Right renal pelvis (tissue), 4 donors: ENCODE measurements at places on chromosomes 6 and 20. TPM values are rescaled to one million over a fixed set of nuclear protein-coding genes. Genes with fewer than 3 reads are reported as not detected.

The MAS1 gene
- 0.03 TPM for polyA plus RNA-seq

The MAK gene
- 1.6 TPM for polyA plus RNA-seq

The PI3 gene
- not detected for polyA plus RNA-seq

- DNase-seq: no peak
These were observed 190.8 kb upstream of the MYLIP start for GRCh38 chr6:15938107-15938506.

DNA sequence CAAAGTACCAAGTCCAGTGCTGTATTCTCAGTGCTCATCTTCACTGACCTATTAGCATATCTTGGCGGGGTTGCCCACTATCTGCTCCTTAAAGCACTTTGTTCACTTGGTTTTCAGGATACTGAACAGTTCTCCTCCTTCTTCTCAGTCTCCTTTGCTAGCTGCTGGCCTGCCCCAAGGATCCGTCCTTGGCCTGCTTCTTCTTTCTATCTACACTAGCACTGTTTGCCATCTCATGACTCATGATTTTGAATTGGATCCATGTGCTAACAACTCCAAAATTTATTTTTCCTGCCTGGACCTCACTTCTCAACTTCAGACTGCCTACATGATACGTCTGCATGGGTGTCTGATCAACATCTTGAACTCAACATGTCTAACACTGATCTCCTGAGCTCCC, 15.5 kb downstream of the TPD52L1 start:
- no peak for DNase-seq

GRCh38 chr6:16947375-16948015, 154.4 kb upstream of the STMND1 start:
- DNase-seq: peak; percentile 48
